NCI-H1105 (cell line): ENCODE measurements at places on chromosomes 11 and 22.

DNA sequence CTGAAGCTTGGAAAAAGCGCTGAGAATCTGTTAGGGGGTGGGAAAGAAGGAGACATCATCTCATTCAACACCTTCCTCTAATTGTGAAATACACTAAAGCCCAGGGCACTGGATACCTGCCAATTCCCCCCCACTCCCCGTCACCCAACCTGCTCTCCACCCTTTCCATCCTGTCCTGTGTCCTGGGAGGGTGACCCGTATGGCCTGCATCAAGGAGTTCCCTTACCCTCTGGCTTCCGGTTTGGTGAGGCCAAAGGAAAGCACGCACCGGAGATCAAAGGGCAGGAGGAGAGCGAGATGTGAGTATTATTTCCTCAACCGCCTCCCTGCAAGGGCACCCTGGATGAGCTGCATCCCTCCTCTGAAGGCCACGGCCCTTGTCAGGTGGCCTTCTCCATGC lies 65.0 kb upstream of the PTPRJ start:
- no peak for DNase-seq

- no peak for DNase-seq
These were observed 215.3 kb upstream of the TBCEL start for GRCh38 chr11:120808616-120809050.

GRCh38 chr11:2433106-2433925 lies 11.0 kb downstream of the TRPM5 start:
- no peak for DNase-seq

DNA sequence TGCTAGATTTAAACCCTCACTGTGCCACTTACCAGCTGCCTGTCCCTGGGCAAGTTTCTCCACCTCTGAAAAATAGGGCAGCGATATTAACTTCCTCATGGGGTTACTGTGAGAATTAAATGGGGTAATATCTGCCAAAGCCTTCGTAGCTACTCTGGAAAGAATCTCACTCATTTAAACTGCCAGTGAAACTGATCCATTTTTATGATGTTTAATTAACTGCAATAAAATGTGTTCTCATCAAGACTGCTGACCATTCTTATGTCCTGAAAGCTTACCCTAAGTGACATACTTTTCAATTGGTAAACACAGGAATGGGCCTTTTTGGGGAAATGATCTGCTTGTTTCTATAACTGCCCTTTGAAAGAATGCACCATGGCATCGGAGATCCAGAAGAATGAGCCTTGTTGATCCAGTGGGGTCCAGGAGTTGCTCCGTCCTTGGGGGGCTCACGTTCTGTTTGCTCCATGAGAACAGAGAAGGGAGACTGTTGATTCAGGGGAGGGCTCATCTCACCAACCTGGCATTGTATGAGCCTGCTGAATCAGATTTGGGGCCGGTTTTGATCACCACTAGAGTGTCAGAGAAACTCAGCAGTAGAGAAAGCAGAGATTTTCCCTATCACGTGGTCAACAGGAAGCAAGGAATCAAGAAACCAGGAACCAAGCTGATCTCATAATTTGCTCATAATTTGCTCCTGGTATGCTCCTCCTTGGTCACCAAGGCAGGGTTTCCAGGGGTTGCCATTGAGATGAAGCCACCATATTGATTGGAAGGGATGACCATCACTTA lies 7.0 kb upstream of the CCDC86 start:
- no peak for DNase-seq

DNA sequence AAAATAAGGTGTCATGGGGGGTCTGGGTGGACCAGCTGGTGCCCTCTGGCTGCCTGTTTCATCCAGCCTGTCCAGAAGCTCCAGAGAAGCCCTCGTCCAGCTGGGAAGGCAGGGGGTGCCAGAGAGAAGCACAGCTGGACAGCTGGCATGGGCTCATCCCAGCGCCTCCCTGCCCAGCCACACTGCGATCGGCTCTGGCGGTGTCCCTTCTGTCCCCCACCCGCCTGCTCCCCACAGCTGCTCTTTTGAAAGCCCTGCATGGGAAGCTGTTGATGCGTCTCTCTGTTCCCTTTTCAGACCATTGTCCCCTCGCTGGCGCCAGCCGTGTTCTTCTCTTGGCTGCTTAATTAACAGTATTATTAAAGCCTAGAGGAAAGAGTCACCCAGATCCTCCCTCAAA lies 86.5 kb downstream of the MN1 start:
- DNase-seq = peak; percentile 77

- no peak for DNase-seq
These were observed 274.9 kb upstream of the CADM1 start for GRCh38 chr11:115778928-115779650.

- no peak for DNase-seq
These were observed 103.1 kb upstream of the PITPNB start for GRCh38 chr22:28021998-28022660.

- no peak for DNase-seq
These were observed 959 bp upstream of the GP1BB start for GRCh38 chr22:19722178-19722981.

DNA sequence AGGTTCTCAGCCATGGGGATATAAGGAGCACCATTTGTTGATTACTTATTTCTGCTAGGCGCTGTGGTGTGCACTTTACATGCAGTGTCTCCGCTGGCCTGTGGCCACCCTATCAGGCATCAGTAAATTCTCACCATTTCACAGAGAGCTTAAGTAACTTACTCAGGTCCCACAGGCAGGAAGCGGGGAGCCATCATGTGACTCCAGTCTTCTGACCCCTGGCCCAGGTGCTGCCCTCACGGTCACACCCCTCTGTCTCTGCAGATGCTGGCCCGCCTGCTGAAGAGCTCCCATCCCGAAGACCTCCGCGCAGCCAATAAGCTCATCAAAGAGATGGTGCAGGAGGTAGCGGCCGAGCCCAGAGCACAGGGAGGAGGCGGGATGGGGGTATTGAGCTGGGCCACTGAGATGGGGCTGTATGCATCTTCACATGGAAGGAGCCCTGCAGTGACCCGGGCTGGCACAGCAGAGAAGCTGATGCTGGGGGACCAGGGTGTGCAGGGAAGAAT lies 12.8 kb downstream of the GGA1 start:
- no peak for DNase-seq

DNA sequence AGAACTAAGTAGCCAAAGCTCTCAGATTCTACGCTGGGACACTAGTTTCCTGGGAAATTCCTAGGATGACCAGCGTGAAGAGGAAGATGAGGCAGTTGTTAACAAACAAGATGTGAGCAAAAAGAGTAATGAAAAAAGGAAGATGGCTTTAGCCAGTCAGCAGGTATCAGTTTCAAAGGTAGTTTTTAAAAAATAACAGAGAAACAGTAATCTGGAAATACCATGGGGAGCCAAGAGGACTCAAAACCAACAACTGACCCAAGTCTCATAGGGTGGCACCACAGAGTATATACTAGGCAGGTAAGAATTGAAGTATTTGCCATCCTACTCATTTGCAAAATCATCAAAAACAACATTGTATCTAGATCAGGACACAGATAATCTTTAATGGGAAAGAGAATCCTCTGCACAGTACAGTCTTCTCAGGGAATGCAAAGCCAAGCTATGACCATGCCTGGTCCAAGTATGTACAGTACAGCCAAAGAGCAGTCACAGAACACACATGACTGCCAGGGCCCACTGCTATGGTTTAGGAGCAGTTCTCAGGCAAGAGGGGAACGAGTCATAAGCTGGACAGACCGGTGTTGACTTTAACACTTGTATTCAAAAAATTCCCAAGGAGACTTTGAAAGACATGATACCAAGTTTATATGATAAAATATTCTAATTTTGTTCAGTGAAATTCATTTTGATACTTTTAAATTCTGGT lies 20.6 kb downstream of the MSANTD4 start:
- DNase-seq = no peak

DNA sequence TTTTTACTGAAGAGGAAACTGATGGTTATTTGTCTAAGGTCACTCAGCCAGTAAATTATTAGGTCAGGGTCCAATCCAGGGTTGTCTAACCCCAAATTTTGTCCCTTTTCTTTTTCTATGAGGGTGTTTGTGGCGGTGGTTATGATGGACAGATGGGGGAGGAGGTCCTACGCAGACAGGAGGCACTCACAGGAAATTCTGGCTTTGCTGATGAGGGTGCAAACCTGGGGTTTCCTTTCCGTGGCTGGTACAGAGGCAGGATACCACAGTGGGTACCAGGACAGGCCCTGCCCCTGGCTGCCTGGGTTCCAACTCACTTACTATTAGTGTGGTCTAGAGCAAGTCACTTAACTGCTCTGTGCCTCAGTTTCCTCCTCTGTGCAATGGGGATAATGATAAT lies 91.0 kb downstream of the RRM1 start:
- DNase-seq = no peak

GRCh38 chr22:33013531-33014162 lies 44.5 kb downstream of the SYN3 start:
- DNase-seq = no peak

DNA sequence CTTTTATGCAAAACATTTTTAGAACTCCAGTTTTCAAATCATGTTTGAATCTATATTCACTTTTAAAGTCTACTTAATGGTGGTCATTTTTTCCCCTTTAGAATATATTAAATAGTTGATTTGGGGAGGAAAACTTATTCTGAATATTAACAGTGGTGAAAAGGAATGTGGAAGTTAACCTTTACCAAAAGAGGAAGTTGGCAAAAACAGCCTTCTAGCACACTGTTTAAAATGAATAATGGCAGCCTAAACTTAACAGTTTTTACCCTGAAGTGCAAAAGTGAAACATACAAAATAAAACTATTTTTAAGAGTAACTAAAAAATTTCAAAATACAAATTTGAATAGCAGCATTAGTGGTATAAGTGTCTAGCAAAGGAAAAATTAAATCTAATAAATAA lies 86.4 kb downstream of the GRK3 start:
- DNase-seq = no peak

DNA sequence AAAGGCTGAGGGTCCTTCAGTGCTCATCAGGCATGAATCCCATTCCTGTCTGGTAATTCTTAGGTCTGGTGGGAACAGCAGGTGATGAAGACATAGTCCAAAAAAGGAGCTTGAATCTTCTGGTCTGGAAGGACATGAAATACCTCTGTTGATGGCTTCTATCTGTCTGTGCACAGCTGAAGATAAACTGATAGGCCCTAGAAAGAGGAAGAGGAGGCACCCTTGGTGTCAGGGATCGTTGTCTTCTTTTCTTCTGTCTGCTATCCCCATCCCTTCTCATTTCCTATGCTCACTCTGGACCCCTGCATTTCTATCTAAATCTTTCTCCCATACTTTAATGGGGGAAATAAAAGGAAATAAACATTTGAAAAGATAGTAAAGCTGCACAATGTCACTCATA lies 9.4 kb downstream of the AGBL2 start:
- DNase-seq = no peak

GRCh38 chr22:48581205-48581766 lies 1246.4 kb downstream of the BRD1 start:
- no peak for DNase-seq

GRCh38 chr11:115469361-115469760 lies 34.9 kb downstream of the CADM1 start:
- no peak for DNase-seq

DNA sequence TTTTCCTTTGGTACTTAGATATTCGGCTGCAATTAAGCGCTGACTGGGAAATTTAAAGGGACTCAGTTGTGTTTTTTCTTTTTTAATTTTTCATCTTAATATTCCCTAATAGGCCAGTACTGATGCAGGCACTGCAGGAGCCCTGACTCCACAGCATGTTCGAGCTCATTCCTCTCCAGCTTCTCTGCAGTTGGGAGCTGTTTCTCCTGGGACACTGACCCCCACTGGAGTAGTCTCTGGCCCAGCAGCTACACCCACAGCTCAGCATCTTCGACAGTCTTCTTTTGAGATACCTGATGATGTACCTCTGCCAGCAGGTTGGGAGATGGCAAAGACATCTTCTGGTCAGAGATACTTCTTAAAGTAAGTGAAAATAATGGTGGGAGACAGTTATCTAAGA lies 3.8 kb downstream of the YAP1 start:
- DNase-seq = no peak

GRCh38 chr11:132782102-132782501 lies 750.2 kb downstream of the OPCML start:
- peak; percentile 31 for DNase-seq

DNA sequence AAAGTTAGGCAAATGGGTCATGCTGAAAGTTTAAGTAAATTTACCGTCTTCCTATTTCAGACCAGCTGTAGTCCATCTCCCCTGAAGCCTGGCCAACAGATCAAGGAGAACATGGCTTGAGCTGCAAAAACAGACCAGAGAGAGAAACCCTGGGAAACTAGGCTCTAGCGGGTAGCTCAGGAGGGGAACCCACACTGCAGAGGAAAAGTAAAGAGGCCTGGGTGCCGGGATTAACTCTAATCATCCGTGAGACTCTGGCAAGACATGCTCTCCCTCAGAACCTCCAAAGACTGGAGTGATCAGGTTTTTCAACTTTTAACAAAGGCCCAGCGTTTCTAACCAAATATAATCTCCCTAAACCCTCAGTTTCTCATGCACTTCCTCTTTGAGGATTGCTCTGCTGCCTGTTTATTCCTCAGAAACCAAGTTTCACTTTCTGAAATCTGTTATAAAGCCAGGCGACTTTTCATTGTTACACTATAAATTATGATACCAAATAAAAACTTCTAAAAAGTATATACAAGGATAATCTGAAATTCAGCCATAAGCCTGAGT lies 67.5 kb downstream of the GAB2 start:
- DNase-seq = no peak

- DNase-seq = no peak
These were observed 298.4 kb upstream of the PDGFD start for GRCh38 chr11:104462341-104462740.

- peak; percentile 91 for DNase-seq
These were observed at the start of gene SSRP1 for GRCh38 chr11:57335343-57336110. SSRP1 (minus strand) TSS chr11:57335892; CDS start chr11:57335121, 771 bp downstream.

GRCh38 chr11:1012740-1013630 lies 23.5 kb downstream of the MUC6 start:
- peak; percentile 44 for DNase-seq

DNA sequence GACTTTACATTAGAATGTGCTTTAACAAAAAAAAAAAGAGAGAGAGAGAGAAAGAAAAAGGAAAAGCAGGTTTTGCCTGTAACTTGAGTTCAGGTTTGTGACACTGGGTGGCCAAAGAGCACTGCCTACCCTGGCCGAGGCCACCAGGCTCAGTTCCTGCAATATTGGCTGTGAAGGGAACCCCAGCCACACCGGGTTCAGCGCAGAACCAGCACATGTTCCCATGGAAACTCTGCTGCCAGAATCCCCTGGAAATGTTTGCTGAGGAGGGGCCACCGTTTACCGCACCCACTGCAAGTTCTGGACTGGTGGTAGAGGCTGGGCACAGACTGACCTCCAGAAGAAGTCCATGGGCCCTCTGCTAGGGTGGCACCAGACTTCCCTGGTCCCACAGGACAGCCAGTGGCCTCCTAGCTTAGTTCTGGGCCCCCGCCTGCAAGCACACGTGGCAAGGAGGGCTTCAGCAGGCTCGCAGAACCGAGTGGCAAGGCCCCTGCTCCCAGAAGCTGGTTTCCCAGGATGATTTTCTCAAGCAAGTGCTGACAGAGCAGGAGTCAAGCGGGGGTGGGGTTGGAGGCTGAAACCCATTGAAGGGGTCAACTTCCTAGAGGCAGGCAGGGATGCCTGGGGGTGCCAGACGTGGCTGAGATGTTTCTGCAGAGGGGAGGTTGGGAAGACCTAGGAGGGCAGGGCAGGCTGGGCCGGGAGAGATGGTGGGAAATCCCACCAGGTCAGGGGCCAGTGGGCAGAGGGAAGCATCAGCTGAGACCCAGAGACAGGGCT lies 51.2 kb downstream of the NFAM1 start:
- no peak for DNase-seq
